Stimulated activated CD8-positive, alpha-beta memory T cell treated with anti-CD3 and anti-CD28 coated beads, Interleukin-2, amount 100 ng/mL, for 1 hour (primary cell): ENCODE measurements at places on chromosomes 11 and 22.
A peak's percentile ranks its signal among the peaks of the same experiment; 100 is the strongest.

- DNase-seq = no peak
Measured at GRCh38 chr22:36068776-36069344, 40.2 kb upstream of the RBFOX2 start.

GRCh38 chr22:42472671-42473070 lies 40.5 kb upstream of the NFAM1 start:
- no peak for DNase-seq

DNA sequence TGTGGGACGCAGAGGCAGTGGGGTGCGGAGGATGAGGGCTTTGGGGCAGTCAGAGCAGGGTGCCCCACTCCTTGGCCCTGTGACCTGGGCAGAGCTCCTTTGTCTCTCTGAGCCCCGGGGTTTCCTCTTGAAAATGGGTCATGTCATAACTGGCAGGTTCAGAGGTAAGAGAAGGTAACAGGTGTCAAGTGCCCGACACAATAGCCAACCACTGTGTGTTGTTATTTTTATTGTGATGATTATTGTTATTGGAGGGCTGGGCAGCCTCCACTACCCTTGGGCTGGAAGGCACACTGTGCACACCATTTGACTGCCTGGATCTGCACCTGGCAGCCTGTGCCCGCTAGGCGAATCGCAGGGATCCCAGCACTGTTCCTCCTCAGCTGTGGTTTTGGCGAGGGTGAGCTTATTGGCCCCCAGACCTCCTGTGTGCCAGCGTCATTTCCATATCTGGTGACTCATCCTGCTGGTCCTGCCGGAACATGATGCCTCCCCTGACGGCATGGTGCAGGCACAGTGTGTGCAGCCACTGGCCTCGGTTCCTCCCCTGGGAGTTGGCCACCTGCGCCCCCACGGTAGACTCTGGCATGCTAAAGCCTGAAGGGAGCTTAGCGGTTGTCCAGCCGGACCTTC lies 15.4 kb upstream of the SOX10 start:
- no peak for DNase-seq

DNA sequence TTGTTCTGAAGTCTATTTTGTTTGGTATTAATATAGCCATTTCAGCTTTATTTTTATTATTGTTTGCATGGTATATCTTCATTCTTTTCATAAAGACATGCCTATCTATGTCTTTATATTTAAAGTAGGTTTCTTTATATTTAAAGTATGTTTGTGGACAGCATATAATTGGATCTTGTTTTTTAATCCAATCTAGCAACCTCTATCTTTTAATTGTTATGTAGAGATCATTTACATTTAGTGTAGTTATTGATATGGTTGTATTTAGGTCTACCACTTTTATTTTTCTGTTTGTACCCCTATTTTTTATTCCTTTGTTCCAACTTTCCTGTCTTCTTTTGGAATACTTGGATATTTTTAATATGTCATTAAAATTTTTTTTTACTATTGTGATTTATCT lies 13.8 kb downstream of the TPBGL start:
- DNase-seq = no peak

DNA sequence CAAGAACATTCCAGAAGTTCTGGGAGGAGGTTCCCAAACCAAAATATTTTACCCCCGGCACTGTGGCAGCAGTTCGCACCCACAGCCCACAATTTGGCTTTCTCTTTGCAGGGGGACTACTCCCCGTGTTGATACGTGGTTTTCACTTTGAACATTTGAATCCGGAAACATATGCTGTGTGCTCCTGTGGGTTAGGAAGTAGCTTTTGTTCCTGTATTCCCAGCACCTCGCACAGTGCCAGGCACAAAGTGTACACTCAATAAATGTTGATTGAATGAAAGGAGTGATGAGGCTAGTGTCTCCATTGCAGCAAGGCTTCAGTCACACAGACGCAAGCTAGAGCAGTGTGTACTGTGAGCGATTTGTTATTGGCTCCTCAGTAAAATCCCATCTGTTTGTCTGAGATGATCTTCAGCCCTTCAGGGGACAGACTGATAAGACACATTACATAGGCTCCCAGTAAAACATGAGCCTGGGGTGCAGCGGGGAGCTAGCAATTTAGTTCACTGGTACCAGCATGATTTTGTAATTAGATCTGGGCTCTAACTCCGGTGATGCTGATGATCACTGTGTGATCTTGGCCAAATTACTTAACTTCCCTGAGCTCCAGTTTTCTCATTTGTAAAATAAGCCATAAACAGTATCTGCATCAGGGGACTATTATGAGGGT lies 2.2 kb downstream of the LAYN start:
- DNase-seq = no peak

DNA sequence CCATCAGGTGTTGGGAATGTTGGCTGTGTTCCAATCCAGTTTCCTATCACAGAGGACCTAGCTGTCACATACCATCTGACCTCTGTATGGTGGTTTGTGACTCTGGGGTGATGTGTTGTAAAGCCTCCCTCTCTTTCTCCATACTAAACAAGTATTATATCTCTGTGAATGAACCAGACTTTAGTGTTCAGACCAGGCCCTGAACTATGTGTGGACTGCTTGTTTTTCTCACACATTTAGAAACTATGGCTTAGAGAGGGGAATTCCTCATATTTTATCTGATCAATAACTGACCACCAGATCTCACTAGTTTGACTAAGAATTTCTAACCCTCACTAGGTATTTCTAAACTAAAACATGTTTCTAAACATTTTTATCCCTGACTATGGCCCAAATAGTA lies 17.5 kb downstream of the NCR3LG1 start:
- no peak for DNase-seq

DNA sequence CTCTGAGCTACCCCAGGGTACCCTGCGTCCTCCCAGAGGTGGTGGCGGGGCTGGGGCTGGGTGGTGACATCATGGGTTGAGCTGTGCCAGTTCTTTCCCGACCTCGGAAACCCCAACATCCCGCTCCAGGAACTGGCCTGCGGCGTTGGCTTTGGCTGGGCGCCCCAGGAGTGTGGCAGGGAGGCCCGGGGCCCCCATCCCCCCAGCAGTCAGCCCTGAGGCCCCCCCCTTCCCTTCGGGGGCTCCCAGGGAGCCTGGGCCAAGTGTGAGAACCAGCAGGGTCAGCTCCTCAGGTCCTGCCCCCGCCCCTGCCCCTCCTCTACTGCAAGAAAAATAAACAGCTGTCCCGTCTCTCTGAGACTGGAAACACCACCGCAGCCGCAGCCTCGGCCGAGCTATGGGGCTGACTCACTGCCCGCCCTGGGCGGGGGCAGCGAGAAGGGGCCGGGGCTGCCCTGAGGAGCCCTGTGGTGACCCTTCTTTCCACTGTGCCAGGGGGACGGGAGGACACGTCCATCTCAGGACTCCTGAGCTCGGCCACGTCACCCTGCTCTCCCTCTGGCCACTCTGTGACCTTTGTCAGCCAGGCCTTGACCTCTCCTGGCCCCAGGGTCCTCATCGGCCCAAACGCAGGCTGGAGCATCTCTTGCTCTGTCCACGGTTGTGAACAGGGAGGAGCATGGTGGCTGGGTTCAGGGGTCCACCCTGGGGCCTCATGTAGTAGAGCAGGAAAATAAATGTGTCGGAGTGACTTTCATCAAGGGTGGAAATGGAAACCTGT lies 73.4 kb downstream of the WNT7B start:
- no peak for DNase-seq

DNA sequence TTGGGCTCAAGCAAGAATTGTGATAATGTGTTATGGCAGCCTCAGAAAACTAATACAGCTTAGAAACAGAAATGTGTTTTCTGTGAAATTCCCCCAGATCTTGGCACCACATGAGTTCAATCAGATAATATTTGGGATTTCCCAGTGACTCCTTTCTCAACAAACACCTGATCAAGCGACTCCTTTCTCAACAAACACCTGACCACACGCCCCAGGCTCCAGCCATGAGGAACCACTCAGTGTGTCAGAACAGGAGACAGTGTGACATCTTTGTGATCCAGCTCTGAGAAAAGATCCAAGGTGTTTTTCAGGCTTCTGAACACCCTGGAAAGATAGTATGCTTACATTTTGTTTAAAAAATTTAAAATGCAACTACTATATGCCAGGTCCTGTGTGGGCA lies 1.9 kb upstream of the UVRAG start:
- DNase-seq = no peak

- no peak for DNase-seq
Measured at GRCh38 chr11:112302226-112302868, 41.7 kb upstream of the PLET1 start.

- no peak for DNase-seq
Measured at GRCh38 chr11:20875889-20876288, 206.5 kb downstream of the NELL1 start.

GRCh38 chr22:39170825-39171622 lies 18.5 kb upstream of the CBX7 start:
- DNase-seq = peak; percentile 69

GRCh38 chr11:83819931-83820549 lies 533.9 kb upstream of the CCDC90B start:
- DNase-seq = no peak

DNA sequence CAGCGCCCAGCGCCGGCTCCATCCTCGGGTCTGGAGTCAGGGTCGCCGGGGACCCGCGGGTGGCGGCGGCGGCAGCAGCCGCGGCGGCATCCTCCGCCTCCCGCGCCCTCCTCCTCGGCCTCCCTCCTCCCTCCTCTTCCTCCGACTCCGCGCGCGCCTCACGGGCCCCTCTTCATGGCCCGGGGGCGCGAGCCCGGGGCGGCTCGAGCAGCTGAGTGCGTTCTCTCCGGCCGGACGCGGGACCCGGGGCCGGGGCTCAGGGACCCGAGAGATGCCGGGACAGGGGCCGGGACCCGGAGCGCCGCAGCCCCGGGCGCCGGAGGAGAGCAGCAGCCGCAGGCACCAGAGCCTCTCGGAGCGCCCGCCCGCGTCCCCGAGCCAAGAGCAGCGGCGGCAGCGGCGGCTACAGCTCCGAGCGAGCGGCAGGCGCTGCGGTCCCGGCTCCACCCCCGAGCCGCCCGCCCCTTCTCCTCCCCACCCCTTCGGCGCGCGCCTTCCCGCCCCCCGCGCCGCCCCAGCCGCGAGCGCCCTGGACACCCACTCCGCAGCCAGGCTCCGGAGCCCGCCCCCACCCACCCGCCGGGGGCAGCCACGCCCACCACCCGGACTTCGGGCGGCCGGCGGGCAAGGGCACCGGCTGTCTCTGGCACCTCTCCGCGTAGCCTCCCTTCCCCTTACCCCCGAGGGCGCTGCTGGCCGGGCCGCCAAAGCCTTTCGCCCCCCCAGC lies at the start of gene CHST1:
Gene CHST1 (minus strand): TSS at position 417 of the 727 bp plus-strand sequence. CDS start 14,699 bp downstream, outside the sequence.
- DNase-seq = peak; percentile 4

DNA sequence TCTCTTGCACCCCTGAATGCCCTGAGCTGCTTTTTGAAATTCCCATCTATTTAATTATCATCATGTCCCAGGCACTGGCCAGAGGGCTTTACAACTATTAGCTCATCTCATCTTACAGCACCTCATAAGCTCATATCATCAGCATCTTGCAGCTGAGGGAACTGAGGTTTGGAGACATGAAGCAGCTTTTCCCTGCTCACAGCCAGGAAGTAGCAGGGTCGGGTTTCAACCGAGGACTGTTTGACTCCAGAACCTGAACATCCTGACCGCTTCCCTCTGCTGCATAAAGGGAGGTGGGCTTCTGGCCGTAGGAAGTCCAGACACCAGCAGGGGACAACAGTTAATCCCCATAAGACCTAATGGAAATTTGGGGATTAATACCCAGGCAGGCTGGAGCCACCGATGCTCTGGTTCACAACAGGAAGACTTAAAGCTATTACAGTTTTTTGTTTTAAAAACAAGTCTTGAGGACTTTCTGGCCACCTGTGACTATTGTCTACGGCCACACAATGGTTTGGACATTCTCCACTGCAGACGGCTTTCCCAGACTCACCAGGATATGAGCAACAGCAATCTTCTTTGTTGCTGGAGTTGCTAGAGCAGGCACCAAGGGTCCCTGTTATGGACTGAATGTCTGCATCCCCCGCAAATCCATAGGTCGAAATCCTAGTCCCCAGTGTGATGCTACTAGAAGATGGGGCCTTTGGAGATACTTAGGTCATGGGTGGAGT lies 47.4 kb downstream of the CHST1 start:
- DNase-seq = no peak

DNA sequence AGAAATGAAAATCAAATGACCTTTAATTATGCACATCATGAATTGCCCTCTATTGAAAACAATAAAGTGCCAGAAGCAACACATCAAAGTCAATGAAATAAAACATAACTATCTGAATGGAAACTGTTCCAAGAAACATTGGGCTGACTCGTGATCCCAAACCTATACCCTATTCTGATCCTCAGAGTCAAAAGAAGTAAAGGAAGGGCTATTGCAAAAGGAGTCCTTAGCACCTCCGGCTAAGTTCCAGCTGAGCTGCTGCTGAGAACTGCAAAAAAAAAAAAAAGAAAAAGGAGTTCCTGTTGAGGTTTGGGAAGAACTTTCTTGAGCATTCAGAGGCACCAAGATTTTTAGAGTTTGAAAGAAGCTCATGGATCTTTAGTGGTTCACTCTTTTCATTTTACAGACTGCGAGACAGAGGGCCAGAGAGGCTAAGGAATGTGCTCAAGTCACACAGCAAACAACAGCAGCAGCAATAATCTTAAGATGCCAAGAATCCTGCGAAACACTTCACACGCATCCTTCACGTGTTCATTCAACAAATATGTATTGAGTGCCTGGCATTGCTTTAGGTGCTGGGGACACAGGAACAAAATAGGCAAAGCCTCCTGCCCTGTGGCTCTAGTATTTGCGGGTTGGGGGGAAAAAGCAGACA lies 841 bp upstream of the TMPRSS13 start:
- no peak for DNase-seq

- DNase-seq = no peak
Measured at GRCh38 chr11:35486934-35487333, 38.5 kb downstream of the PAMR1 start.

- no peak for DNase-seq
Measured at GRCh38 chr11:95584589-95584988, 205.0 kb downstream of the FAM76B start.

GRCh38 chr11:17812091-17812864 lies 77.7 kb downstream of the KCNC1 start:
- DNase-seq = no peak

GRCh38 chr11:59551659-59552521 lies 40.6 kb downstream of the OR4D9 start:
- no peak for DNase-seq

GRCh38 chr11:44346983-44347382 lies 37.0 kb upstream of the ALX4 start:
- no peak for DNase-seq

GRCh38 chr11:3959015-3959902 lies 103.8 kb downstream of the STIM1 start:
- DNase-seq = no peak

DNA sequence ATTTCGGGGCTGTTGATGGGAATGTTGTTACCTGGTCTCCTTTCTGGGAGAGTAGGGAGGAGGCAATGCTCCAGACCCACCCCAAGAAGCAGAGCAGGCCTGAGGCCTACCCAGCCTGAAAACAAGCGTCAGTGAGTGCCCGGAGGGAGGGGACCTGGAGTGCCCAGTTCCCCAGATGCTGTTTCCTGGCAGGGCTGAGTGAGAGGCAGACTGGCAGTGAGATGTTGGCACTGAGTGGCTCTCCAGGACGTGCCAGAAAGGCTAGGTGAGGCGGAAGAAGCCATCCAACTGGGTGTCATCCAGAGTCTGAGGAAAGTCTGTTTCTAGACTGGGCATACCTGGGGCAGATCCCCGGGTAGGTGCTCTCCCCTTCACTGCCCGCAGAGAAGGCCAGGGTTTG lies 1.3 kb downstream of the POU2F3 start:
- DNase-seq = no peak
